ENCODE measurements at places on chromosomes 3 and 15.

GRCh38 chr3:55364421-55364820 is 122.7 kb downstream of the WNT5A start:
- no peak for DNase-seq

- peak; percentile 39 for DNase-seq
Observed at GRCh38 chr3:112297714-112298113, 3.7 kb upstream of the SLC9C1 start.

DNA sequence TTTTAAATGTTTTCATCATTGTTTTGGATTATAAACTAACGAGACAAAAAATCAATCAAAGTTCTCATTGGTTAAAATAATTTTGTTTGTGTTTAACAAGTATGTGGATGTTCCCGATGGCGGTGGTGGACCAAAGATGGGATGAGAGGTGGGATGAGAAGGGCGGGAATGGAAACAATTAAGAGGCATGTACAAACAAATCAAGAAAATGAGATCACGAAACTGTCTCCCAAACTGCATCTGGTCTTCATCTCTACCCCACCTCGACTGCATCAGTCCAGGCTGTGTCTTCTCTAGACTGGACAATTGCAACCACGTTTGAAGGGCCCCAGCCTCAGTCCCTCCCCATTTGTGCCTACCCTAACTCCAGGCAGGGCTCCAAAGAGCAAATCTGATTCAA is 56.1 kb downstream of the SLC12A8 start:
- DNase-seq, result no peak

GRCh38 chr3:10365791-10366190 is 44.9 kb upstream of the SEC13 start:
- no peak for DNase-seq

- no peak for DNase-seq
Observed at GRCh38 chr3:69568458-69568857, 170.8 kb upstream of the MITF start.

DNA sequence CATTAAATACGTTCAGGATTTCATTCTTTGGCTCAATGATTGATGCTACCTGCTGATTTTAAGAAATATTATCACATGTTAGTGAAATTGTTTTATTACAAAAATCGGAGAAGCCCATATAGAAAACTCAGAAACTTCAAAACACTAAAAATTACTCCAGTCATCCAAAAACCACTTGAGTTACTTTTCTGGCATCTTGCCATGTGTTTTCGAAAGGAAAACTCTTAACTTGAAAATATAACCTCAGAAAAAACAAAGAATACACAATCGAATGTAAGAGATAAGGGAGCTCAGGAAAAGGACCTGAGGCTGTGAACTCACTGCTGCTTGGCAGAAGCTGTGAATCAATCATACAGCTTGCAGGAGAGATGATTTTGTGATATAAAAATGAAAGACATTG is 151.3 kb upstream of the SLITRK3 start:
- DNase-seq, result no peak

DNA sequence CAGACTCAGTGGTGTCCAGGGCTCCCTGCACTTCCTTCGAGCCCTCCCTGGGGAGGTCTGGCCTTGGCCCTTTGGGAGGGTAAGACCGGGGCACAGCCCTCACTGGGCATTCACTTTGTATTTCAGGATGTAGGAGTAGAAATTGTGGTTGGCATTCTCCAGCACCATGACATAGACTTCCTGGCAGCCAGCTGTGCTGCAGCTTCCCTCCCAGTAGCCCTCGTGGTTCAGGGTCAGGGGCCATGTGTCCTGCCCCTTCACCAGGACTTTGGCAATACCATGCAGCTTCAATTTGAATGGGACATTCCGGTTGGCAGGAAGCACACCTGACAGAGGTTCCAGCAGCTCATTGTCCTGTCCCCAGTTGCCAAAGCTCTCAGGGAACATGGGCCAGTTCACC is 47.3 kb downstream of the KY start:
- DNase-seq, result no peak

DNA sequence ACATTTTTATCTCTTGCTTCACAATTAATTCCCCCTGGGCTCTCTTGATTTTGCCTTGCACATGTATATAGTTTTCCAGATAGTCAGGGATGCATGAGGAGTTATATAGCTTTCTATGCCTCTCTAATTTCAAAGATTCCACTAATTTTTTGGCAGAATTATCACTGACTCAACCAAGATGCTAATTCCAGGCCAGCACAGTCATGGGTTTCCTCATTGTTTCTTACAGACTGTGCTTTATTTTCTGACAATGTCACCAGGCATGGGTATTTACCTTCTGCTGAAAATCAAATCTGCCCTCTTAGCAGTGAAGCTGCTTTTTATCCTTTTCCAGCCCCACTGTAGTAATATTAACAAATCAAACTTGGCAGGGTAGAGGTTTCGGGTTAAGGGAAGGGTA is 1520.6 kb upstream of the CADM2 start:
- DNase-seq, result no peak

GRCh38 chr15:91783008-91783407 is 70.5 kb upstream of the SLCO3A1 start:
- DNase-seq, result no peak

DNA sequence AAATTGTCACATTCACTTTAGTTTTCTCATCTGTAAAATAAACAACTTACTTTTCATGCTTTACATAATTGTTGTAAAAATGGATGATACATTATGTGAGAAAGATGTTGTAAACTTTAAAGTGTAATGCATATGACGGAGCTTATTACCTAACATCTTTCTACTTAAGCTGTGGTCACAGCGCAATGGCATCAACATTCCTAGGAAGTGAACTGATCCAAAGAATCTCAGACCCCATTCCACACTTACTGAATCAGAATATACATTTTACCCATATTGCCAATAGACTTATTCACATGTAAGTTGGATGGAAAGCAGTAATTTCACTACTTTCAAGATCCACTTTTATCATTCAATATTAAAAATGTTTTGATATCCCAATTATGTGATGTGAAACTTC is 497.5 kb downstream of the FGF12 start:
- no peak for DNase-seq

- no peak for DNase-seq
Observed at GRCh38 chr3:175486255-175486654, 627.1 kb downstream of the NAALADL2 start.

DNA sequence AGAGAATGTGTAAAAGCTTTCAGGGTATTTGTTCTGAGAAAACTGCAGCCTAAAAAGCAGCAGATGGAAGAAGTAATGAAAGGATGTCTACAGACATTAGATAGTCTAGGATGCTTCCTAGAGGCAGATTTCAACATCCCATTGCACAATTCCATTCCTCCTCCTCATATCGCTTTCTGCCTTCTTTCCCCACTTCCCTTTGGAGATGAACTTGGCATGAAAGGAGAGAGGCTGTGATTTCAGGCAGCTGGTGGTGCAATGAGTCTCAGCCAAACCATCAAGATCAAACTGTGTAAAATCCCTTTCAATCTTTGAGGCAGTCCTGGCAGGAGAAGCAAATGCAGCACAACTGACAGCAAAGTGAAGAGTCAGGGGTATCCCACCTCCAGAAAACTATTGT is 438.7 kb upstream of the KCNMB2 start:
- no peak for DNase-seq

GRCh38 chr3:133457465-133458067 is 57.7 kb downstream of the BFSP2 start:
- DNase-seq, result no peak

DNA sequence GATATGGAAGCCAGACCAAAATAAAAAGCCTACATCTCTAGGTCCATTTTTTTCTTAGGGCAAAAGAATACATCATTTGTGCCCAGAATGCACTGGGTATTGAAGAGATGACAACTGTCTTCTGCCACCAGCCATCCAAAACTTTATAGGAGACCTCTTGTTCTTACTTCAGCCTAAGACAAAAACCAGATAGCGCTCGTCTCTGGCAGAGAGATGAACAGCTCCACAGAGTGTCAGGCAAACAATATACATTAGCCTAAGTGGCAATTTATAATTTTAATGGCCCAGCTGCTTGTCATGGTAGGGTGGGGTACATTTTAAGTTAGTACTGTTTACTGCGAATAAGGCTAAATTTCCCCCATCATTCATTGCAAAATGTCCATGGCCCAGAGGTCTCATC is 38.9 kb upstream of the PIAS1 start:
- no peak for DNase-seq

GRCh38 chr3:50520849-50521248 is 17.4 kb upstream of the CACNA2D2 start:
- DNase-seq, result no peak

DNA sequence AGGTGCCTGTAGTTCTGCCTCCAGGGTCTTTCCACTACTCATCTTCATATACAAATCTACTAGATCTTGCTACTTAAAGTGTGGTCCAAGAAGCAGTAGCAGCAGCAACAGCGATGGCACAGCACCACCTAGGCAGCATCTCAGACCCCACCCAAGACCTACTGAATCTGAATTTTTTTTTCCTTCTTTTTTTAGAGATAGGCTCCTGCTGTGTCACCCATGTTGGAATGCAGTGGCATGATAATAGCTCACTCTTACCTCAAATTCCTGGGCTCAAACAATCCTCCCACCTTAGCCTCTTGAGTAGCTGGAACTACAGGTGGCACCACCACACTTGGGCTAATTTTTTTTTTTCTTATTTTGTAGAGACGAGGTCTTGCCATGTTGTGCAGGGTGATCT is 346.7 kb upstream of the TGFBR2 start:
- no peak for DNase-seq

DNA sequence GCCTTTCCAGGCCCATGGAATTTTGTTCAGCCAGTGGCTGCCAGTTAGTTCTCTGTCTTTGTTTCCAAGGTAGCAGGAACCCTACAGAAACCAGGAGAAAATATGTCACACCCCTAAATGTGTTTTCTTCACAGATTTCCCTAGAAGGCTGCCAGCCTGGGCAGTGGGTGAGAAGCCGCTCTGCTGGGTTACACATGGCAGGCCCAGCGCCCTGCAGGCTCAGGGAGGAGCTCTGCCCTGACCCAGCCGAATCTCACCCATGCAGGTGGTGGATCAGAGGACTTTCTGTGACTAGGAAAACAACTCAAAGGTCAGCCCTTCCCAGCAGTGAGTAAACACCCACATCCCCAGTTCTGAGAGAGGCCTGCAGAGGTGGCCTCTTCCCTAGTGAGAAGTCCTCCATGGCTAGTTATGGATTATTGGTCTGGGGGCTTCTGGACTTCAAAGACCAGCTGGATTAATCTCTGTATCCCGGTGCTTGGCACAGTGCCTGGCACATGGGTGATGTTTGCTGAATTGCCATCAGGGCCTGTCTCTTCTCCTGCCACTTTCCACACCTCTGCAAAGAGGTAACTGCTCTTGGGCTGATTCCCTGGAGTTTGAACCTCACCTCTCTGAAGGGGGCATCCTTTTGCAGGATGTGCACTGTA is 34.7 kb upstream of the BDH1 start:
- no peak for DNase-seq

DNA sequence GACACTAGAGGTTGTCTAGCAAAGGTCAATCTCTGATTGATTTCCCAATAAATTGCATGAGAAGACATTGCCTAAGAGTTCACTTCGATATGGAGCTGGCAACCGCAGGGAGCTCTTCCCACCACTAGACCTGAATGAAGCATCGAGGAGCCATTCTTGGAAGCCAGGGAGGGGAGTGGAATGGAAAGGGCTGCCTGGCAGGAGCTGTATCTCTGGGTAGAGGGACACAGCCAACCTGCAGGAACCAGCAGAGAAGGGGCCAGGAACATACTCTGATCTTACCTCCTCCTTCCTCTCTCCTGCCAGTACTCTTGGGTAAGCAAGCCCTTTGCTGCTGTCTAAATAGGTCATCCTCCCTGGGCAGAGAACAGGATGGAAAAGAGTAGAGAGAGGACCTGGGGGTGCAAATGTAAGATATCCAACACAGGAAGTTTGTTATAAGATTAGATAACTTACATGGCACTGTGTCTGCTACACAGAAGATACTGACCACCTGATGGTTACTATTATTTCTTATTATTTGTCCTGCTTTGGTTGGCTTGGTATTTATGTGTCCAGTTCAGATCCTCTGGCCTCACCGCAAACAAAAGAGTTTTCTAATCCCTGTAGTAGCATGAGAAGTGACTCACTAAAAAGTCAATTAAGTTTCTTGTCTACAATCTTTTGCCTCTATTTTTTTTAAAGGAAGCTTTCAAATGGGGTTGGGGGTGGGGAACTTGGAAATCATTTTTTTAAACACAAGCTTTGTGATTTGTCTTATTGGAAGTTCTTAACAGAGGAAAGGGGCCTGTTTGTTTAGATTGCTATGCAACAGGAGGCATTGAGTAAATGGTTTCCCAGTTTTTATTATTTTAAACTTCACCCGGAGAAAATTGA is 156.7 kb upstream of the TSC22D2 start:
- no peak for DNase-seq

DNA sequence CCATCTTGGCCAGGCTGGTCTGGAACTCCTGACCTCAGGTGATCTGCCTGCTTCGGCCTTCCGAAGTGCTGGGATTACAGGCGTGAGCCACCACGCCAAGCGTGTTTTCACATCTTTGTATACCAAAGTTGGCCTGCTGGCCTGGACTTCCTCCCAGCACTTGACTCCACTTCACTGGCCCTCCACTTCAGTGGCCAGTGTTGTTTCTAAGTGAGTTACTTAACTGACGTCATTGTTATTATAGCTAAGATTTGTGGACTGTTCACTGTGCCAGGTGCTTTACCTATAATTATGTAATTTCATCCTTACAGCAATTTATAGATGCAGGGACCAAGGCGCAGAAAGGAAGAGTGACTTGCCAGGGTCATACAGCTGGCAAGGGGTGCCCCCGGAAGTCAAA is 52.0 kb downstream of the HRH1 start:
- no peak for DNase-seq

DNA sequence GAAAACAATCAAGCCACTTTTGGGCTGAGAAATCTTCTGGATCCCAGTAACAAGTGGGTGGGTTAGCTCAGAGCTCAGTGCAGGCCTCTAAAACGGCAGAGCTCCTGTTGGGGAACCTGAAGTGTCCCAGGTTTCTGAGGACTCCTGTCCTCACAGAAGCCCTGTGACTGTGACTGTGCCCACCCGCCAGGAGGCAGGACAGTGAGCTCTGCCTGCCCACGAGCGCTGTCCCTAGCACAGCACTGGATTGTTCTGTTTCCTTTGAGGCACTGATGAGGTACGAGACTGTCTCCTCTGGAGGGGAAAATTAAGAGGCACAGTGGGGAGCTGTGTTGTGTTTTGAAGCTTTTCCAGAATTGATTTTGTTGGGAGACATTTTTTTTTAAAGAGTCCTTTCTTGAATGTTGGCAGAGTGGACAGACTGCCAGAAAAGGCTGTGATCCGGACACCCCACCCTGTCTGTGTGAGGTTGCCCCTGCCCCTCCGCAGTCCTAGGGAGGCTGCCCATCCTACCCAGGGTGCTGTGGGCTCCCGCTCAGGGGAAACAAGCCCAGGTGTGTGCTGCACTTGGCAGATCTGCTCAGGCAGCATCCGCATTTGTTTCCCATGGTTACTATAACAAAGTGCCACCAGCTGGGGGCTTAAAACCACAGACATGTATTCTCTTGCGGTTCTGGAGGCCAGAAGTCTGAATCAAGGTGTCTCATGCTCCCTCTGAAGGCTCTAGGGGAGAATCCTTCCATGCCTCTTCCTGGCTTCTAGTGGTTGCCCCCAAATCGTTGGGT is 66.6 kb upstream of the LARS2 start:
- no peak for DNase-seq

GRCh38 chr3:61448378-61448777 is 113.0 kb upstream of the PTPRG start:
- no peak for DNase-seq

- DNase-seq, result peak; percentile 64
Observed at GRCh38 chr15:84981711-84982300, at the start of gene PDE8A. Gene PDE8A, plus strand, starts transcription at chr15:84981856. Its CDS starts 307 bp downstream, at chr15:84982163.
